Left ventricle myocardium inferior (tissue), 1 donor: ENCODE measurements at places on chromosomes 12 and 14. TPM values are rescaled to one million over a fixed set of nuclear protein-coding genes. Genes with fewer than 3 reads are reported as not detected.

RITA1 gene
- total RNA-seq = 17.9 TPM

TAS2R31 gene
- 0.88 TPM for total RNA-seq

KRT2 gene
- total RNA-seq = not detected

KLHL33 gene
- total RNA-seq = 0.33 TPM

DNA sequence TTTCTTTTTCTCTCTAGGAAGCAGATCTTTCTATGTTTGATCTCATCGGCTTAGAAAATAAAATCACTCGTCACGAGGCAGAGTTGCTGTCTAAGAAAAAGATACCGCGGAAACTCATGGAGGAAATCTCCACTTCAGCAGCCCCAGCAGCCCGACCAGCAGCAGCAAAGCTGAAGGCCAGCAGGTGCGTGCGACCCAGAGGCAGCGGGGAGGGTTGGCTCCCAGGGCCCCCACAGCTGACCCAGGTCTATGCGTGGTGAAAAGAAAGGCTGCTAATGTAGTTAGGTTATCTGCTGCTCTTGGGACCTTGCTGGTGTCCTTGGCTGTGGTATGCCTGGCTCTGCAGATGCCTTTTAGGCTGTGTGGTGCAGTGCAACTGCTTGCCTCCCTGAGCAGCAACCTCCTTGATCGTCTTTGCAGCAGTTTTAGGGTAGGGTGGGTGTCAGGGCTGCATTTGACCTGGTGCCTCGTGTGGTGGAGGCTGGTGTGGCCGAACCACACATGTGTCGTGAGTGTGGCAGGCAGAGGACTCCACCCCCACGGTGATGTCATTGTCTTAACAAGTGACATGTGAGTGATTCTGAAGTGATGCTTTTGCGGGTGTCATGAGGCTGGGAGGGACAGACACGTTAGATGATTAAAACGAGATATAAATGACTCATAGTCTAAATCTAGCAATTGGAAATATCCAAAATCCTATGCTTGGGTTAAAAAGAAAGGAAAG, 68.6 kb downstream of the EP400 start:
- H3K36me3 ChIP-seq = peaks cover 95% of the 10 kb centered on the region
- no peak overlapping the region for H3K27ac ChIP-seq
- no peak overlapping the region for H3K4me3 ChIP-seq
- H3K27me3 ChIP-seq = no peaks in the 10 kb centered on the region

DNA sequence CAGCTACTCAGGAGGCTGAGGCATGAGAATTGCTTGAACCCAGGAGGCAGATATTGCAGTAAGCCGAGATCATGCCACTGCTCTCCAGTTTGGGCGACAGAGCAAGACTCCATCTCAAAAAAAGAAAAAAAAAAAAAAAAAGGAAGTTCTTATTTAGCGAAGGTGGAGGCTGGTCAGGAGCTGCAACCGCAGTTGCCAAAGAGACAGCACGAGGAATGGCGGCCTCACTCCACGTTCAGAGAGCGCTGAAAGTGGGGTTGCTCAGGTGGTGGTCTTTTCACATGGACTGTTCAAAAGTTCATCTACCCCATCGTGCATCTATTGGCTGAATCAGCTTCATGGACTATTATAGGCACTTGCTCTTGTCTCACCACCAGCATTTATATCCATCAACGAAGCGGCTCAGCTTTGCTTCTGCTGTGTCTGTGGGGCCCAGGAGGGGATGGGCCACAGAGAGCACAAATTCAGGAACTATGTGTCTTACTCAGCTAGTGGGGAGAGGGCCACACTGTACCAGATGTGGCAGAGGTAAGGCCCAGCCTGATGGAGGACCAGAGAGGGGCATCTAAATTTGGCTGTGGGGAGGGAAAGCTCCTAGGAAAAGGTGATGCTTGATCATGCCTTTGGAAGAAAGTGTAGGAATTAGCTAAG, 27.3 kb downstream of the SLC25A47 start:
- no peak for DNase-seq
- H3K4me3 ChIP-seq = no peak overlapping the region
- H3K27ac ChIP-seq = no peak overlapping the region
- H3K4me1 ChIP-seq = peaks cover 16% of the 10 kb centered on the region
- H3K27me3 ChIP-seq = no peaks in the 10 kb centered on the region

DNA sequence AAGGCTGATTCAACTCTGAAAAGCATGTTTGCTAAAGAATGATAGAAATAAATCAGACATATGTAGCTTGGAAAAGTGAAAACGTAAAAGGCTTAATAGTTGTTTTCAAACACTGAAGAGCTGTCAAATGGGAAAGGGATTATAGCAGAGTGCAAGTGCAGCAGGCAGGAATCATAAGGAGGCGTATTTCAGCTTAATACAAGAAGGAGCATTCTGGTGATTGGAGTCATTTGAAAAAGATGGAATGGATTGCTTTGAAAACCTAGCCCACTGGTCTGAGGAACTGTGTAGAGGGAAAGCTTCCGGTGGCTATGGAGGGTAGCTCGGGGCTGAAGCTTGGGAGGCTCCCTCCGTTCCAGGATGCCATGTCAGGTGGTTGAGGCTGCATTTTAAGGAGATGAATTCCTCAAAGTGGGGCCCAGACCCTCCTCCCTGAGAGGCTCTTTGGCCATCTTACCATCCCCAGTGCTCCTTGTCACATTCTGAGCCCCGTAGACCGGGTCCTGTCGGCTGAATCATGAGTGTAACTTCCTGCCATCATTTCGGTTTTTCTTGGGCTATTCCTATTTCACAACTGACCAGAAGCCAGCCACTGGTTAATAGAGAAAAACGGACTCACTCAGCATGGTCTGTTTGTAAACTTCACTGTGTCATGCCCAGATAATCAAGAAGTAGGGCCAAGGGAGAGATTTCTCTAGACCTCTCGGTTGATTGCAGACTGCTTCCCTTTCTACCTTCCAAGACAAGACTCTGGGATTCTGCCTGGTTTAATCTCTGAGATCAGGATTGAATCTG, 6.5 kb downstream of the WNT5B start:
- no peak overlapping the region for H3K4me3 ChIP-seq
- peaks cover 43% of the 10 kb centered on the region for H3K4me1 ChIP-seq
- H3K36me3 ChIP-seq = no peaks in the 10 kb centered on the region
- DNase-seq = no peak
- H3K27me3 ChIP-seq = peaks cover 6% of the 10 kb centered on the region

- no peak for DNase-seq
- H3K27me3 ChIP-seq = no peaks in the 10 kb centered on the region
- no peak overlapping the region for H3K4me3 ChIP-seq
- H3K27ac ChIP-seq = no peak overlapping the region
- H3K36me3 ChIP-seq = no peaks in the 10 kb centered on the region
- H3K4me1 ChIP-seq = no peaks in the 10 kb centered on the region
Measured at GRCh38 chr12:50314636-50315312, 31.5 kb upstream of the LIMA1 start.
